ENCODE measurements at places on chromosomes 3 and 15. TPM values are rescaled to one million over a fixed set of nuclear protein-coding genes. Genes with fewer than 3 reads are reported as not detected.

The MUC20 gene
- 6.2 TPM for total RNA-seq

The ILDR1 gene
- total RNA-seq = not detected

DNA sequence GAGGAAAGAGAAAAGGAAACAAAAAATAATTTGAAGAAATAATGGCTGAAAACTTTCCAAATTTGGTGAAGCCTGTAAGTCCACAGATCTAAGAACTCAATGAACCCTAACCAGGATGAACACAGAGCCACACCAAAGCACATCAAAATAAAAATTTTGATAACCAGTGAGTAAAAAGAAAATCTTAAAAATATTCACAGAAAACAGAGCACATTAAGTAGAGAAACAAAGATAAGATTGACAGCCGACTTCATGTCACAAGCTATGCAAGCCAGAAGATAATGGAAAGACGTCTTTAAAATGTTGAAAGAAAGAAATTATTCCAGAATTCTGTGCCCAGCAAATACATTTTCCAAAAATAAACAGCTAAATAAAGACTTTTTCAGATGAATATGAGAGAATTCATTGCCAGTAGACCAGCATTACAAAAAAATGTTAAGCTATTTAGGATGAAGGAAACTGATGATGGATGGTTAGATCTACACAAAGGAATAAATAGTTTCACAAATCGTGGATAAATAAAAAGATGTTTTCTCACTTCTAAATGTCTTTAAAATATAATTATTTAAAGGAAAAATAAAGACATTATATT is 140.2 kb upstream of the SKOR1 start:
- no peak overlapping the region for H3K27ac ChIP-seq
- H3K27me3 ChIP-seq = no peaks in the 10 kb centered on the region
- H3K4me3 ChIP-seq = no peak overlapping the region
- peaks cover 25% of the 10 kb centered on the region for H3K36me3 ChIP-seq
- H3K4me1 ChIP-seq = no peaks in the 10 kb centered on the region

The CCR5 gene
- total RNA-seq = not detected

The ANKRD34C gene
- total RNA-seq = not detected

Measured in osteocyte (in vitro differentiated cells).